Stimulated activated CD4-positive, alpha-beta T cell treated with anti-CD3 and anti-CD28 coated beads, Interleukin-4, amount 100 ng/mL, for 48 hours (primary cell): ENCODE measurements at places on chromosomes 1 and 21.
A peak's percentile ranks its signal among the peaks of the same experiment; 100 is the strongest.

DNA sequence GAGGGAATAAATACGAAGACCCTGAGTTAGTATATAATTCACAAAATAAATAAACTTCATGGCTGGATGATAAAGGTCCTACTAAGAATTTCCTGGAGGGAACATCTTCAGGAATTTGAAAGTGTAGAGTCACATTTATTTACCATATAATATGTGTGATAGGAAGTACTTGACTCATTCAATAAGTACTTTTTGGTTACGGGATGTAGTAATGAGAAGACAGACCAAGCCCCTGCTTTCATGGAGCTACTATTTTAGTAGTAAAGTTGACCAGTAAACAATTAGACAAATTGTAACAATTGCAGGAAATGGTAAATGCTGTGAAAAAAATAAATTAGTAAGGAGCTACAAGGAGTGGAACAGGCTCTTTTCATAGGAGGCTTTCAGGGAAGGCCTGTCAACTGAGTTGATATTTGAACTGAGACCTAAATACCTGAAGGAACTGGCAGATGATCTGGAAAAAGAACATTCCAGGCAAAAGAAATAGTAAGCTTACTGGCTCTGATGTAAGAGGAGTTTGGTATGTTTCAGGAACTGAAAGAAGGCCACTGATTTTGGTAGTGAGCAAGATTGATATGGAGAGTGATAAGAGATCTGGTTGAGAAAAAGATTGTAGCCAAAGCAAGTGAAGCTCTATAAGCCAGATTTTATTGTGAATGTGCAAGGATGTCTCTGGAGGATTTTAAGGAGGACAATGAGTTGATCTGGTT lies 36.2 kb downstream of the CAMSAP2 start:
- no peak for DNase-seq

- no peak for DNase-seq
Measured at GRCh38 chr1:6880951-6881690, 95.9 kb downstream of the CAMTA1 start.

GRCh38 chr1:95286479-95286878 lies 52.5 kb downstream of the RWDD3 start:
- no peak for DNase-seq

GRCh38 chr1:2526824-2527555 lies 594 bp upstream of the PANK4 start:
- DNase-seq: peak; percentile 58

DNA sequence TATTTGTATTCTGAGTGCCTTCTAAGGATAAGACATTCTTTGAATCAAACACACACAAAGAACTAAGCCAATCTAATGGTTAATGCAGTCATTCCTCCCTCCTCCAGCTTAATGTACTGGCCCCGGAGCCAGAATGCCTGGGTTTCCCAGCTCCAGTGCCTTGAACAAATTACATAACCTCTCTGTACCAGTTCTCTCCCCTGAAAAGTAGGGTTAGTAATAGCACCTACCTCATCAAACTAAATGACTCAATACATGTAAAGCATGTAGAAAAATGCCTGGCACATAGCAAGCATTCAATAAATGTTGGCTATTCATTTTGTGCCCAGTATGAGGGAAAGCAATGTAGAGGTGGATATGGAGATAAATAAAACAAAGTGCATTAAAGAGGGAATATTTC lies 14.0 kb downstream of the C1orf52 start:
- no peak for DNase-seq

GRCh38 chr1:3313576-3313950 lies 140.9 kb upstream of the ARHGEF16 start:
- DNase-seq: no peak

DNA sequence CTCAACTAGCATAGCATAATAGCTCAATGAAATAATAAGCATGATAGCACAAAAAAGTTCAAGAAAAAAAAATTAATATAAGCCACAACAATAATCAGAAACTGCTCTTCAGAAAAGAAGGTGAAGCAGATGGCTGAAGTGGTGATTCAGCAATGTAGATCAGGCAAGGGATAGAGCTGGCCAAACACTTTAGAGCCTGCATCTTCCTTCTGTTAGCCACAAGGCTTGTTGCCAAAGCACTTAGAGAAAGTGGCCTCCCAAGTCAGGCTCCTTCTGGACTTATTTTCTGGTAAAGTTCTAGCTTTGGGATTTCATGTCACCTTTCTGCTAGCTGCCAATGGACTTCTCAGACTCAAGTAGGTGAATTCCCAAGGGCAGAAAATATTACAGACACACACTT lies 60.3 kb upstream of the C1orf87 start:
- no peak for DNase-seq

DNA sequence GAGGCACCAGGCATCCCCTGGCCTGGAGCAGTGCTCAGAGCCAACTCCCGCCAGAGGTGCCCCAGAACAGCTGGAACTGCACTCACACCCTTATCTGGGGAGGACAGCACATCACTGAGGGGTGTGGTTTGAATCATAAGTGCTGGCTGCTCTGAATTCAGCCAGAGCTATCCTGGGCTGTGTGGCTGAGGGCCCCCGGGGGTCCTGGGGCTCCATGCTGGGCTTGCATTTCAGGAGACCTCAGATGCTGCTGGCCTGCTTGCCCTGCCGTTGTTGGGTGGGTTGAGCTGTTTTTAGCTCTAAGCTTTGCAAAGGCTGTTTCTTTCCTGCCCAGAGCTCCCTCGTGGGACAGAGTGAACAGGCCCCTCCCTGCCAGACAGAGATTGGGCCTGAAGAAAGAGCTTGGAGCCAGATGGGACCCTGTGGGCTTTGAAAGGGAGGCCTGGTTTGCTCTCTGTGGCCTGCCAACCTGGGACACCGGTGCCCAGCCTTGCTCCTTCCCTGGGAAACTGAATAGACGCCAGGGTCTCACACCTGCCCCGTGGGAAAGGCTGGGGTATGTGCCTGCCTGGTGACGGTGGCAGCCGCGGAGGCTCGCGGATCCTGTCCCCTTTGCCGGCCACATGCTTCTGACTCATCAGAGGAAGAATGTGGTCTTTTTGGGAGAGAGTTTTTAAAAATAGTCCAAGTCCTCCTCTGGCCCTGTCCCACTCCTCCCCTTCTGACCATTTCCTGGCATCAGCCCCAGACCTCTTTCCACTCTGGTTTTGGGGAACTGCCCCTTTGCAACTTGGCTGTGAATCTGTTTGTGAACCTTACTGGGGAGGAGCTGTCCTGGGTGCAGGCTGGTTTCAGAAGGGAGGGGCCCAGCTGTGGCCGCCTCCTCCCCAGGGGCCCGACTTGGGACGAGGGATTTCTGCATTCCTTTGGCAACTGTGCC lies 30.0 kb downstream of the ARHGEF10L start:
- no peak for DNase-seq

DNA sequence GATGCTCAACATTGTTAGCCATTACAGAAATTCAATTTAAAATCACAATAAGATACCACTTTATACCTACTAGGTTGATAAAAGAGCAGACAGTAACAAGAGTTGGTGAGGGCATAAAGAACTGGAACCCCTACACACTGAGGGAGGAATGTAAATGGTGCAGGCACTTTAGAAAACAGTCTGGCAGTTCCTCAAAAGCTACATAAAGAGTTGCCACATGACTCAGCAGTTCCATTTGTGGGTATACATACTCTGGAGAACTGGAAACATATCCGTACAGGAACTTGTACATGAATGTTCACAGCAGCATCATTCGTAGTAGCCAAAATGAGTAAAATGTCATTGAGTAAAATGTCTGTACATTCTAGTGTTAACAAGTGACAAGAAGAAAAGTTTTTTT lies 17.0 kb downstream of the NSL1 start:
- DNase-seq: no peak

DNA sequence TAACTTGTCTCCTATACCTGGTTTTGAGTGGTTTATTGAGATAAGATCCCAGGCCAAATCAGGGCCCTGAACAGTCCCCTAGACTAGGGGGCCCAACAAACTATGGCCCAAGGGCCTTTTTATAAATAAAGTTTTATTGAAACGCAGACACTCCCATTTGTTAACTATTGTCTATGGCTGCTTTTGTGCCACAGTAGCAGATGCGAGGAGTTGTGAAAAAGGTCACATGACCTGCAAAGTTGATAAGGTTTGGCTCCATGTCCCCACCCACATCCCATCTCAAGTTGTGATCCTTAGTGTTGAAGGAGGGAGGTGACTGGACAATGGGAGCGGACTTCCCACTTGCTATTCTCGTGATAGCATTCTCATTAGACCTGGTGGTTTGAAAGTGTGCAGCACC lies 29.5 kb upstream of the RAB4A start:
- no peak for DNase-seq

DNA sequence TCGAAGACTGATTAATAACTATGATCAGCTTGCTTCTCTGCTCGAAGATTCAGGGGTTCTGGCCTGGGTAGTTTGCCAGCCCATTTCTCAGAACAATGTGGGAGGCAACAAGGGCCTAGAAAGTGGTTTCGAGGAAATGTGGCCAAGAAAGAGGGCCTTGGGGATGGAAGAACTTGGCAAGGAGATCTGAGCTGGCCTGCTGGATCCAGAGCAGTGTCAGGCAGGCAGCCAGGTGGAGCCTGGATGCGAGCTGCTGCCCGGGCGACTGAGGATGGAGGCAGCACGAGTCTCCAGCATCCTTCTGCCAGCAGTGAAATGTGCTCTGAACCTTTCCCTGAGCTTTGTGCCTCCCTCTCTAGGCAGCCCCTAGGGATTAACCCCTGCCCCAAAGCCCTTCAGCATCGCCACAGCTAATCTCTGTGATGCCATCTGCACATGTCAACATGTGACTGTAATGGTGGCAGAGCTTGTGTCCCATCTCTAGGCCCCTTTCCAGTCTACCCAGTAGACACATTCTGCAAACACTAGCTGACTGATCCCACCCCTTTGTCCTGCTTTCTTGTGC lies 61.0 kb upstream of the NEK2 start:
- no peak for DNase-seq

GRCh38 chr1:201905234-201905890 lies 16.7 kb downstream of the SHISA4 start:
- DNase-seq: no peak

DNA sequence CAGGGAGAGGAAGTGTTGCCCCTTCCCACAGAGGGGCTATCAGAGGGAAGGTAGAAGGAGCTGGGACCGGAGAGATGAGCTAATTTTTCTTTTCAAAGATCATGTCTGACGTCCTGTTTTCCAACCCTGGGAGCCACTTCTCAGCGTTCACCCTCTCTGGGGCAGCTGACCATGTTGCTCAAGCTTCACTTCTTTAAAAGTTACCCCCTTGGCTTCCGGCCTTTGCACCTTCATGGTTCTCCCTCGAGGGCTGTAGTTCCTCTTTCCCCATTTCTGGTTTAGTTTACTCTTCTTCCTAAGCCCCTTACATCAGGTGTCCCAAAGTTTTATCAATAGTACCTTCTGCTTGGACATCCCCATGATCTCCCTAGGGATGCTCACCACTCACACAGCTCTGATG lies 23.8 kb upstream of the CSF1 start:
- DNase-seq: no peak

DNA sequence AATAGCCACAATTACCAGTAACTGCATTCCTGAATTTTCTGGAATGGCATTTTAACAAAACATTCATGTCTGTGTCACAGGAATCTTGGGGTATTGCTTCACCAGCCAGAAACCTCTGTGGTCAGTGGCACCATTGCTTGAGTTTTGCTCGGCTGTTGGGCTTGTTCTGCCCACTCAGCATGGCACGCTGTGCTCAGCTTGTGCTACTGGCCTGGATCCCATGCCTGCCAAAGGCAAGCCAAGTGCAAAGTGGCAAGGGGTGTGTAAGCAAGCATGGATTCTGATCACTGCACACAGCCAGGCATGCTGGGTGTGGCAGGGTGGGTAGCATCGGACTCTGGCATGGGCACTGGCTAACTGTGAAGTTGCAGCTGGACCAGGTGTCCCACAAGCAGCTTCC lies 1150.9 kb downstream of the MRPL39 start:
- DNase-seq: no peak

DNA sequence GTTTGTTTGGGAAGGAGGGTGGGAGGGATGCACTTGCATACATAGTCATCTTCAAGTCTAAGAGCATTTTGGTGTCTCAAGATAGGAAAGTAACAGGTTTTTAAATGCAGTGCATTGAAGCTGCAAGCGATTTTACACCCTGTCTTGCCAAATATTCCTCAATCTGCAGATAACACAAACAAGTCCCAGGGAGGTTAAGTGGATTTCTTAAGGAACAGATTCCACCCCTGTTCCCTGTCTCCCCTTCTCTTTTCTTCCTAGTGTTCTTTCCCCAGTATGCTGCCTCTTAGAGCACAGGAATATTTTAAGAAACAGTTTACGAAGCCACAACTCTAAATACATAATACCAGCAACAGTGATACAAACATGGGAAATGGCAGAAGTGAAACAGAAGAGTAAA lies 389.9 kb downstream of the PLPP3 start:
- no peak for DNase-seq

DNA sequence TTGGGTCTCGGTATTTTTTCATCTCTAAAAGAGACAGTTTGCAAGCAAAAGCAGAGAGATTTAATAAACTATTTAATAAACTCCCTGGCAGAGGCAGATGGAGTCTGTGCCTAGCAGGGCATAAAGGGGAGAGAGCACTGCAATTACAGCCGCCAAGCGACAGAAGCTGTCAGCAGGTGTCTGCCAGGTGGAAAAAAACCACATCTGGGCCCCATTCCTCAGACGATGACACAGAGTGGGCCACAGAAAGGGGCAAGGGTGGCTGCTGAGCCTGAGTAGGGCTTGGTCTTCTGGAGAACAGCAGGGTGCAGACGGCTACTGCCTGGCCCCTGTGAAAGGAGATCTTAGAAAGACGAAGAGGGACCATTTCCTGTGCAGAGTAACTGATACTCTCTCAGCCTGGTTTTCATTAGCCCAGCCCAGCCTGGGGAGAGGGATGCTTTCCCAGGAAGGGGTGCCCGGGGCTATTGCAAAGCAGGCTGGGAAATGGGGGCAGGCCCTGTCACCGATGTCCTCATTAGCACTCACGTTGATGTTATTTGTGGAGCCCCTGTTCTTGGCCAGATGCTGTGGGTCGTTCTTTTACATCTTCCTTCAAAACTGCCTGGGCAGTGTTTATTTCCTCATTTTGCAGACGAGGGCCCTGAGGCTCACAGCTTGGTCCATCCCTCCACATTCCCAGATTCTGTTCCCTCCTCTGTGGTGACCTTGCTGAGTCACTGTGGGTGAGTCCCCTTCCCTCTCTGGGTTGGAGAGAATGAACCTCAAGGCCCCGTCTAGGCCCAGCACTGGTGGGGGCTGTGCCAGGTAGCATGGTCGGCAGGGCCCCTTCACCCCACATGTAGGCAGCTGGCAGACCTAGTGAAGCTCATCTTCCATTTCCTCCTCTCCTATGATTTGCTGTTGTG lies 472.7 kb downstream of the PTPRU start:
- no peak for DNase-seq

DNA sequence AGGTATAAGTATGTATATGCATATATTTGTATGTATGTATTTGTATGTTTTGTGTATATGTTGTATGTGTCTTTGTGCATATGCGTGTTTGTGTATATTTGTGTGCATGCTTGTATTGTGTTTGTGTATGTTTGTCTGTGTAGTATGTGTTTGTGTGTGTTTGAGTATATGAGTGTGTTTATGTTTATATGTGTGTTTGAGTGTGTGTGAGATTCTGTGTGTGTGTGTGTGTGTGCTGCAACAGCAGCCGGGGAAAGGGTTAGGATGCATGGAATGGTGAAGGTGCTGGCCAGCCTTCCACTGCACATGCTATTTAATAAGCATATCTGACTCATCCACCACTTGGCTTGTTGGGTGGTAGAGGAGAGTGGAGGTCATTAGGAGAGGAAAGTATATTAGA lies 46.6 kb upstream of the RAB4A start:
- DNase-seq: no peak
